A673 (cell line): ENCODE measurements at places on chromosomes 12 and 14.

- H3K4me3 ChIP-seq: peak within 1 kb of the TSS; percentile 99
- H3K4me1 ChIP-seq: peaks cover 8% of the 10 kb centered on the region
- no peaks in the 10 kb centered on the region for H3K27me3 ChIP-seq
- peak; percentile 56 for DNase-seq
- H3K36me3 ChIP-seq: peaks cover 14% of the 10 kb centered on the region
Measured at GRCh38 chr12:132761032-132761920, at the start of gene ANKLE2. Gene ANKLE2, minus strand, starts transcription at chr12:132761832. Its CDS starts 34 bp downstream, at chr12:132761798.

DNA sequence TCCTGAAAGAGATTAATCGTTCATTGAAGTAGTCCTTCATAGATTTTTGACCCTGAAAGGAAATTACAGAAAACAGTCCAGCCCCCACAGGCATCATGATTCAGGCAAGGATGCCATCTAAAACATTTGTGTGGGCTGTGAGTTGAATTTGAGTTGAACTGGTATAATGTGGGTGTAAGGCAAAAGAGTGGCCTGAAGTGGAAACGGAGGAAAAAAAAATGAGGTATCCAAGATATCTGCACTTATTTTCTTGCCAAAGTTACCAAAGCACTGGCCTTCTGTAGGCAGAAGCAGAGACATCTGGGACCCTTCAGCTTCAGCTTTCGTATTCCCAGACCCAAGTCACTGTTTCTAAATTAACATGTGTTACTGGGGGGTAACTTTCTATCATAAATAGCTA lies 105.1 kb upstream of the DIO2 start:
- no peaks in the 10 kb centered on the region for H3K27me3 ChIP-seq
- no peaks in the 10 kb centered on the region for H3K4me1 ChIP-seq
- H3K4me3 ChIP-seq: no peak overlapping the region
- no peak overlapping the region for H3K27ac ChIP-seq
- no peak for DNase-seq

DNA sequence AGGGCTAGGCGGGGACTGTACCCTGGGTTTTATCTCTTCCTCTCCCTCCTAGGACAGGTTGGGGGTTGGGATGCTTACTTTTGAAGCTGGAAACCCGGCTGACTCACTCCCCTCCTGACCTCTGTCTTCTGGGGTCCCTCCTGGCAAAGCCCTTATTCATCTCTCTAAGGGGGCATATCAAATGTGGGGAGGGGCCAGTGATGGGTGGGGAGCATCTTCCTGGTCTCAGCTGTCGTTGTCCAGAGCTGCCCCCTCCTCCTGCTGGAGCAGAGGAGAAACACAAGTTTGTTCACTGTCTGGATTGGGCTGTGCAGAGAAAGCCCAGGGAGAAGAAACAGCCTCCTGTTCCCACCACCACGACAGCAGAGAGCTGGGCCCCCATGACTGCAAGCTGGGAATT lies 85.8 kb downstream of the TNFAIP2 start:
- H3K27me3 ChIP-seq: no peaks in the 10 kb centered on the region
- no peak for DNase-seq
- no peaks in the 10 kb centered on the region for H3K36me3 ChIP-seq
- no peaks in the 10 kb centered on the region for H3K4me1 ChIP-seq
- no peak overlapping the region for H3K4me3 ChIP-seq
- no peak overlapping the region for H3K27ac ChIP-seq

- H3K4me3 ChIP-seq: no peak overlapping the region
- no peak overlapping the region for H3K27ac ChIP-seq
- H3K27me3 ChIP-seq: no peaks in the 10 kb centered on the region
- H3K36me3 ChIP-seq: no peaks in the 10 kb centered on the region
- DNase-seq: no peak
Measured at GRCh38 chr12:99444859-99445316, 202.7 kb upstream of the GARIN6 start.
